8988T (cell line): ENCODE measurements at places on chromosomes 4 and X.

DNA sequence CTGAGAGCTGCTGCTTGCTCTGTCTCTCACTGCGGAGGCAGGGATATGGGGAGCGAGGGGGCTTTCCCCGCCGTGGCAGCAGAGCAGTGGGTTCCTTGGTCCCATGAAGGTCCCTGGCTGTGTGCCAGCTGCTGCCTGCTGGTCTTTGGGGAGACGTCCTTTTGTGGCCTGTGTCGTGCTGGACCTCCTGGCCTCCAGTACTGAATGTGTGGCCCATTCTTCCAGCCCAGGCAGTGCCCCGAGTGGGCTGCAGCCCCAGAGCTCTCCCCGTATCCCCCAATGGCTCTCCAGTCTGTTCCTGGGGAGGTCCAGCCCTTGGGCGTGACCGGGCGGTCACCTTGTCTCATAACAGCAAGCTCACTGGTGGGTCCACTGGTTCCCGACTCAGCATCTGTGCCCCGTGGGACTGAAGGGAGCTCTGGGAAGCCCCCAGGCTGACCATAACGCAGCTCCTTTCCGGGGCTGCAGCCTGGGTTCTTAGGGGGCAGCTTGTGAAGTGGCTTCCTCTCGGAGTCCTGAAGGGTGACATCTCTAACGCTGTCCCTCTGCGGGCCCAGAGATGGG is 115.6 kb downstream of the SMIM20 start:
- no peak for DNase-seq

DNA sequence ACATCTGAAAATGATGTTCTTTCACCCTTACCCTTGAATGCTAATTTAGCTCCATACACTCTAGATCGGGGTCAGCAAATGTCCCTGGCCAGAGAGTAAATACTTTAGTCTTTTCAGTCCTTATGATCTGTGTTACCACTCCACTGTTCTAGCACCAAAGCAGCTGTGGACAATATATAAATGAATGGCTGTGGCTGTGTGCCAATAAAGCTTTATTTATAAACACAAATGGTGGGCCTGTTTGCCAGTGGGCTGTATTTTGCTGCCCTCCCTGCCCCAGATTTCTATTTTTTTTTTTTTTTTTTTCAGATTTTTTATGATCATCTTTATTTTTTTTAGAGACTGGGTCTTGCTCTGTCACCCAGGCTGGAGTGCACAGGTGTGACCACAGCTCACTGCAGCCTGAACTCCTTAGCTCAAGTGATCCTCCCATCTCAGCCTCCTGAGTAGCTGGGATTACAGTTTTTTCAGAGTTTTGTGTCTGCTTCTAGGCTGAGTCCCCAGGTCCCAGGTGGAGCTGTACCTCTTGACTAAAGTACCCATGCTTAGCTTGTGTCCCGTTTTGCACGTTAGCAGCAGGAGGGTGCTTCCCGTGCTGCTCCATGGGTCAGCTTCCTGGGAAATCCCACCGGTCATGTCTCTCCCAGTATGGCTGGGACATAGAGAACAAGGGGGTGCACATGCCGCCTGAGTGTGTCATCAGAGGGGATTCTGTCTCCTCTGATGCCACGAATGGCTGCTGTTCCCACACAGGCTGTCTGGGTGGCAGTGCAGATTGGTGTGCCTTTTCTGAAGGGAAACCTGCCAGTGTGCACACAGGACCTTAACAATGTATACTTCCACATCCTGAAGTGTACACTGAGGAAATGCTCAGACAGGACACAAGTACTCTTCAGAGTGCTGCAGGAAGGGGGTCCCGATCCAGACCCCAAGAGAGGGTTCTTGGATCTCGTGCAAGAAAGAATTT is 16.0 kb upstream of the GRPEL1 start:
- no peak for DNase-seq

DNA sequence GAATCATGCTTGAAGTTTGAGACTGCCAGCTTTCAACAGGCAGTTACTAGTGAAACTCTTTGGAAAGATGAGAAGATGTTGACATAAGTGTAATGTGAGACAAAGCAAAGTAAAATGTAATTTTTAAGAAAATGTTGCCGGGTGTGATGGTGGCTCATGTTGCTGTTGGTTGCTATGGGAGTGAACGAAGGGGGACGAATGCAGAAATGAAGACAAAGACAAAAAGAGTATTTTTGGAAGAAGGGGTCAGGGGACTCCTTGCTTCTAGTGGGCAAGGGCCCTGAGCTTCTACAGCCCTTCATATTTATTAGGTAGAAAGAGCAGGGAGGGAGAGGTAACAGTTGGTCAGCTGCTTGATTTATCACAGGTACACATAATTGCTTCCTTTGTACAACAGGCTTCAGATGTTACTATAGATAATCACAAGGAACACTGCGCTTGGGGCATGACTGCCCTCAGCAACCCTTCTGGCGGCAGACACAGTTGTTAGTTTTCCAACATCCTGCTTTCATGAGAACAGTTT is 11.9 kb upstream of the UGDH start:
- DNase-seq, result no peak

- no peak for DNase-seq
Observed at GRCh38 chr4:146930673-146931072, 15.0 kb downstream of the TTC29 start.

DNA sequence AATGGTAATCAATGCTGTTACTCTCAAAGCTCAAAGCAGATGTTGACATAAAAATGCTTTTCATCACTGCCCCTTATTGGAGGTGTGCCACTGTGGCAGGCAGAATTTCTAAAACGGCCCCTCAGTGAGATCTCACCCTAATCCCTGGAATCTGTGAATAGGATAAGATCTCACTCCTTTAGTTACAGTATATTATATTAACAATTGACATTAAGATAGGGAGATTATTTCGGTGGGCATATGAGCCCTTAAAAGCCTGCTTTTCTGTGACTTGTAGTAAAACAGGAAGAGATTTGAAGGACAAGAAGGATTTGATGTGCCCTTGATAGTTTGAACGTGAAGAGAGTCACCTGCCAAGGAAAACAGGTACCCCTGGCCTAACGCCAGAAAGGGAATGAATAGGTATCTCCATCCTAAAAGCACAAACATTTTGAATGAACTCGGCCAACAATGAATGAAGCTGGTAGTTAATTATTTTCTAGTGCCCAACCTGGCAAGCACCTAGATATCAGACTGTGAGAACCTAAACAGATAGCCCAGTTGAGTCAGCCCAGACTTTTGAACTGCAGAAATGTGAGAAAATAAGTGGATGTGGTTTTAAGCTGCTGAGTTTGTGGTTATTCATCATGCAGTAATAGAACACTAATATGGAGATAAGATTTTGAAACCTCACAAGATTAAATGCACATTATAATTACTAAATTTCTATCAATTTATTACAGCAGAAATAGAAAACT is 881.6 kb downstream of the PCDH18 start:
- no peak for DNase-seq

DNA sequence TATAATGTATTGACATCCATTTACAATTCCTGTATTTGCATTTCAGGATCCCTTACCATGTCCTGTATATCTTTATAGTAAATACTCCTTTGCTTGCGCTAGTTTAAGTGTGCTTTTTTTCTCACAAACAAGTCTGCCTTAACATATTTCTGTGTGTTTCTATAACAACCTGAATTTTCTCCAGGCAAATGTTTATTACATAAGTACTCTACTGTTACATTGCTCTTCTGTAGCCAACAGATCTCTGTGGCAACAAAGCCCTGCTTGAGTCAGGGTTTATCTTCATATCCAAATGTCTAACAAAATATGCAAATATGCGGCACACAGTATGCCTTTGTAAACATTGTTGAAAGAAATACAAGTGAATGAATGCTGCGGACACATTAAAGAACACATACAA is 625.5 kb downstream of the TLL1 start:
- DNase-seq, result no peak

DNA sequence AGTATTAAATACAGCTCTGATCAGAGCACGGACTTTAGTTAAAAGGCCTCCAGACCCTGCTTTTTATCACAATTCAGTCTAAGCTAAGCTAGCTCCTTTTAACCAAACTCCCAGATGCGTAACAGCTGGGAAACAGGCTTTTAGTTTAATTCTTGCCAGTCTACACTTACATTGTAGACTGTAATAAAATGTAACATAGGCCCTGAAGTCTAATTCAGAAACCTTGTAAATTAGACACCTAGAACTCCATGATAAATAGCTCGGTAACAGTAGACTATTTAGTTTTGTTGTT is 20.1 kb downstream of the FBXO8 start:
- no peak for DNase-seq

- no peak for DNase-seq
Observed at GRCh38 chr4:2341911-2342652, 76.4 kb downstream of the ZFYVE28 start.

GRCh38 chrX:37684973-37685372 is 618 bp upstream of the XK start:
- no peak for DNase-seq

GRCh38 chr4:161320377-161320776 is 843.4 kb downstream of the FSTL5 start:
- DNase-seq, result no peak

- no peak for DNase-seq
Observed at GRCh38 chr4:80529026-80529425, 193.5 kb downstream of the CFAP299 start.

DNA sequence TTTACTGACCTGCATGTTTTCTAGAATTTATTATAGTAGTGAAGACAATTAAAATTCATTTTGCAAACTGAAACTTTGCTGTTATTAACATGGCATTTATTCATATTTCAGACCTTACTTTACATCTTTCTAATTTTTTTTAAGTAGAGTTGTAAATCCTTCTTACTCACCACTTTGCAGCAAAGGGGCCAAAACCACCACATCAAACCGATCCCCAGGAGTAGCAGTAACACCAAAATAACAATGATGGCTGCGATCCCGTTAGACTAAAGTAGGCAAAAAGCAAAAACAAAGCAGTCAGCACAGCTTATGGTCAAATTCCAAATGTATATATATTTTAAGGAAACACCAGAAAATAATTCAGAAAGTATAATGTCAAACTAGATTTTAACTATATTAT is 64.7 kb downstream of the ANTXR2 start:
- DNase-seq, result no peak

- DNase-seq, result no peak
Observed at GRCh38 chr4:139053909-139054308, 38.3 kb downstream of the NOCT start.

GRCh38 chr4:138310498-138310897 is 68.3 kb upstream of the SLC7A11 start:
- no peak for DNase-seq

- DNase-seq, result no peak
Observed at GRCh38 chr4:66575008-66575696, 904.9 kb upstream of the EPHA5 start.

DNA sequence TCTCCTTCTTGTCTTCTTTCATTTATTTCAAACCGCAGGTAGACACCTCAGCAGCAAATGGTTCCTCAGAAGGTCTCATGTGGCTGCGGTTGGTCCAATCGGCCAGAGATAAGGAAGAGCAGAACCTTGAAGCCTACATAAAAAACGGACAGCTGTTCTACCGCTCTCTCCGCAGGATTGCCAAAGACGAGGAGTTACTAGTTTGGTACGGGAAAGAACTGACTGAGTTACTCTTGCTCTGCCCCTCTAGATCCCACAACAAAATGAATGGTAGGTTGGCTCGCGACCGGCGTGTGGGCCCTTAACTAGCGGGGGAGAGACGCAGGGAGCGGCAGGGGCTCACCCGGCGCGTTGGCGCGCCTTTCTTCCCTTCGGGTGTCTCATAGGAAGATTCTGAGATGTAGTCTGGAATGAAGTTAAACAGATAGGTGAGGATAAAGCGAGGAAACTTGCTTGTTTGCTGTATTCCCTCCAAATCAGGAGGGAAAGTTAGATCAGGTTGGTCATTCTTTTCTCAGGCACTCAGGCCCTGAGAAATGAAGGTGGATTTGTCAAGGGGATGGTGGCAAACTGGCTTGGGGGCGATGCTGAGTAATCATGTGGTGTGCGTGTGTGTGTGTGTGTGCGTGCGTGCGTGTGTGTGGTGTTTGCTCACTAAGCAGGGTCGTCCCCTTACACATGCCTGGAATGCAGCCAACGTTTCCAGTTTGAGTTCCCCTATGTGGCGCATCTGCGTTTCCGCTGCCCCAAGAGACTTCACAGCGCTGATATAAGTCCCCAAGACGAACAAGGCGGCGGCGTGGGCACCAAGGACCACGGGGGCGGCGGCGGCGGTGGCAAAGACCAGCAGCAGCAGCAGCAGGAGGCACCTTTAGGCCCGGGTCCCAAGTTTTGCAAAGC is 4.2 kb downstream of the PRDM8 start:
- no peak for DNase-seq

DNA sequence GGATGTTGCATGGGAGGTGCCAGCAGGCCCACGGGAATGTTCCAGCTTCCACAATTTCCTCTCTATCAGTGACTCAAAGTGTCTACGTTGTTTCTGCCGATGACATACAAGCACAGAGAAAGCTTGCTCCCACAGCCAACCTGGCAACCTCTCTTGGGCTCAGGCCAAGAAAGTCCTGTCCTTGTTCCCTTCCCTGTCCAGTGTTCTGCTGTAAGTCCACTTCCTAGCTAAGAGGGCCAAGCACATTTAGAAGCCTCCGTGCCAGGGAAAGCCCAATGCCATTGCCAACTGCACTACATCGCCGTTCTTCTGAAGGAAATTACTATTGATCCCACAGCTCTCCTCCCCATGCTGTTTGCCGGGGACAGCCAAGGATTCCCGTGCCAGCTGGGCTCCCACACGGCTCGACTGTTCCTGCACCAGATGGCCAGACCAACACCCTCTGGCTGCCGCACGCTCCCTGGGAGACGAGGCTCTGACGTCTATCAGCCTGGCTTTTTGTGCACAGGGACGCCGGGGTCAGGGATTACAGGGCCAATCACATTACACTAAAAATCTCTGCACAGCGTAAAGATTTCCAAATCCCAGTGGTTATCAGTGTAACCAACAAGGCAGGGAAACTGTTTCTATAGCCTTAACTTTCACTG is 284.0 kb downstream of the BCOR start:
- no peak for DNase-seq

GRCh38 chr4:55124322-55125076 is 896 bp downstream of the KDR start:
- DNase-seq, result no peak

GRCh38 chr4:107643021-107643420 is 77.0 kb downstream of the PAPSS1 start:
- DNase-seq, result no peak

DNA sequence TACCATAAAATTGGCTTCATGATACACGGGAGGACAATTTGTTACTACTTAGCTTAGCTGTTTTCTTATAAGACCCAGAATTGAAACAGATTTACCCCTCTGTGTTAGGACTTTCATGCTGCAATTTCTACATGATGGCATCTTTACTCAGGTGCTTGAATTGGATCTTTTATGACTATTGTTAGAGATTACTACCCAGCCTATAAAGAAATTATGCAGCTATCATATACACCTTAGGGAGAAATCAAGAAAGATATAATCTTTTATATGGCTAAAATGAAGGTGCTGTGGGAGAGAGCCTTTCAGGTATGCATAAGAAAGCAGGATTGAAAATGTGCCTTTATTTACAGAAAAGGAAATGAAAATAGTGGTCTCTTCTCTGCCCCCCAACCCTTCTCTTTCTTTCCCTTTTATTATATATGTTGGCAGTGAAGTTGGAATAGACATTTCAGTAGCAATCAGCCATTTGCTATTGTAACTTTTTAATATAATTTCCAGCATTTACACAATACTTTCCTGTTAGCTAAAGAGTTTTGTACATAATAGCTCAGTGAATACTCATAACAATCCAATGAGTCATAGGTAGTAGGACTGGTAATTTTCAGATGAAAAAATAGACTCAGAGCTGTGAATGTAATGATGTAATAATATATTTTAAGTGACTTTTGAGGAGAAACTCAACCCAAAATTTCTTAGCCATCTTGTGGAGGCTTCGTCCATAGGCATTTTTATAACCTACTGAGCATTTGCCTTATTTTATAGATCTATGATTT is 311.8 kb downstream of the ADGRL3 start:
- no peak for DNase-seq

- DNase-seq, result no peak
Observed at GRCh38 chr4:62627671-62628070, 1427.5 kb downstream of the ADGRL3 start.
